K562 (cell line): ENCODE measurements at places on chromosomes 4 and X.

DNA sequence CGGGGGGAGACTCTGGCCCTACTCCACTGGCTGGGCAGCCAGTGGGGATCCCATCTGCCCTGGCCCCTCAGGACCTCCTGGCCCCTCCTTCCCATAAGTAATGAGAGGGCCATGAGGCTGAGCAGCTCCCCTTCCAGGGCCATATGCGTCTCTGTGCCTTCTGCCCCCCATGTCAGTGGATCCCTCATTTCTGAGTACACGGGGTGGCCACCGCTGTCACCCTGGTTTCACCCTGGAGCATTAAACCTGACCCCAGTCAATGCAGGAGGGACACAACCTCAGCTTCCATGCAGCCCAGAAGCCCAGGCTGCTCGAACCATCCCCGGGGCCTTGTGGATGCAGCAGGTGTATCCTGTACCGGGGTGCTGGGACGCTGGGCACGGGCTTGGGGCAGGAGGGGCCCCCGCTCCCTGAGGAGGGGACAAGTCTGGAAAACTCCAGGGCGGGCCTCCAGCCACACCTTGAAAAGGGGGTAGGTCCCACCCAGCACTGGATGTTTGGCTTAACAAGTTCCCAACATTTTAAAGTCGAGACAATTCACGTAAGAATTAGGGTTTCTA is 24.2 kb downstream of the ATP5ME start:
- no peak for DNase-seq

- no peak for DNase-seq
Measured at GRCh38 chrX:68232206-68232605, 201.1 kb downstream of the OPHN1 start.

DNA sequence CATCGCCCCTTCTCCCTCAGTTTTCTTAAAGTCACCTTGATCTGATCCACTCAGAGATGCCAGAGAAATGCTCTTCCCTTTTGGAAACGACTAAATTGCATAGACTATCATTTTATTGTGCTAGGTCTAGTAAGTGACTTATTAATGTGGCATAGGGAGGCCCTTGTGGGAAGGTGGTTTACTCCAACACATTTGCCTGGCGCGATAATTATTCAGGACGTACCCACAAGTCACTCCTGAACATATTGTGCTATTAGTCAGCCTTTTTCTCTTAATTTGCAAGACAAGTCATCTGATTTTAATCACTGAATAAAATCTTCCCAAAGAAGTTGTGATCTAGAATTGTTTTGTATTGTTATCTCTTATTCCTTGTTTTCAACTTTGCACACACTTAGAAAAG is 7.6 kb downstream of the ENPEP start:
- DNase-seq = no peak

DNA sequence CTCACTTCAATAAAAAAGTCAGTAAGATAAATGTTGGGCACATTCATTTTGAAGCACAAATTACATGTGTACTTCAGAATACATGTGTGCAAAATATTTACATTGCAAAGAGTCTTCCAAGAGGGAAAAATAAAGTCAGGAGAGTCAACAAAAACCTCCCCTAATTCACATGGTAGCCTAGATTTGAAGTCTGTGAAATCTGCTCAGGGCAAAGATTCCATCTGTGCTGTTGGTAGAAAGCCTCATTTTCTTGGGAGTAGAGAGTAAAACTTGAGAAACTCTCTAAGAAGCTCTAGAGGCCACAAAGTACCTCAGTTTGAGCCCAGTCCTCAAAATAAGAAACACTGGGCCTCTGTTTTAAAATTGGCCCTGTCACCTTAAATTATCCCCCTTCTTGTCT is 303.4 kb downstream of the RAB28 start:
- no peak for DNase-seq

DNA sequence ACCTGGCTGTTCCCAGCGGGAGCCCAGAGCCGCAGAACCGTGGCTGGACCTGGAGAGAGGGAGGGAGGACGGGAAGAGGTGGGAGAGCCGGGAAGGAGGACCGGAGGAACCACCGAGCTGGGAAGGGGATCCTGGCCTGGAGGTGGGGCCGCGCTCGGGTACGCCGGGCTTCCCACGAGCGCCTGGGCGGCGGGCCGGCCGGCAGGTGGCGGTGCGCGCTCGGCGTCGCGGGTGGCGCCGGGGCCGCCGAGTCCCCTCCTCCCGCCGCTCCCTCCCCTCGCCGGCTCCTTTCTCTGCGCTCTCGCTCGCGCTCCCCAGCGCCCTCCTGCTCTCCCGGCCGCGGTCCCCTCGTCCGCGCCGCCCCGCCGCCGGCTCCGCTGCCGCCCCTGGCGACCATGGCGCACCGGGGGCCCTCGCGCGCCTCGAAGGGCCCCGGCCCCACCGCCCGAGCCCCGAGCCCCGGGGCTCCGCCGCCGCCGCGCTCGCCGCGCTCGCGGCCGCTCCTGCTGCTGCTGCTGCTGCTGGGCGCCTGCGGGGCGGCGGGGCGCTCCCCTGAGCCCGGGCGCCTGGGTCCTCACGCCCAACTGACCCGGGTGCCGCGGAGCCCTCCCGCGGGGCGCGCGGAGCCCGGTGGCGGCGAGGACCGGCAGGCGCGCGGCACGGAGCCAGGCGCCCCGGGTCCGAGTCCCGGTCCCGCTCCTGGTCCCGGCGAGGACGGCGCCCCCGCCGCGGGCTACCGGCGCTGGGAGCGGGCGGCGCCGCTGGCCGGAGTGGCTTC is at the start of gene SORCS2:
Gene SORCS2, plus strand, starts transcription at position 287 of the 778 bp plus-strand sequence.
- peak; percentile 74 for DNase-seq

DNA sequence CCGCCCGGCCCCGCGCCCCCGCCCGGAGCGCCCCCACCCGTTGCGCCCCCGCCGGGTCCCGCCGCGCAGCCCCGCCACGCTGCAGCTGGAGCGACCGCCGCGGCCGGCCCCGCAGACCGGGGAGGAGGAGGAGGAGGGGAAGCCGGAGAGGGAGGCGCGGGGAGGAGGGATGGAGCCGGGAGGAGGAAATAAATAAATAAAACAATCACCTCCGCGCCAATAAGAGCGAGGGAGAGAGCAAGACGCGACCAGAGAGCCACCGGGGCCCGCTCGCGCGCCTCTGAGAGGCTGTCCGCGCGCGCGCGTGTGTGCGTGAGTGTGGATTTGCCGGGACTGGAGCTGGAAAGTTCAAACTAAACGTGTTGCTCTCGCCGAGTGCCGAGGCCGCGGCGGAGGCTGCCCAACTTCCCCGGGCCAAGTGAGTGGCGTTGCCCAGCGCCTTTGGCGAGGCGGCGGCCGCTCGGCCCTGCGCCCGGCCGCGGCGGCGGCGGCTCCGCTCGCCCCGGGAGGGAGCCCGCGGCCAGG is 2184.4 kb upstream of the TENM3 start:
- DNase-seq = no peak
